Tongue (tissue), 3 donors: ENCODE measurements at places on chromosomes 7 and 10.

DNA sequence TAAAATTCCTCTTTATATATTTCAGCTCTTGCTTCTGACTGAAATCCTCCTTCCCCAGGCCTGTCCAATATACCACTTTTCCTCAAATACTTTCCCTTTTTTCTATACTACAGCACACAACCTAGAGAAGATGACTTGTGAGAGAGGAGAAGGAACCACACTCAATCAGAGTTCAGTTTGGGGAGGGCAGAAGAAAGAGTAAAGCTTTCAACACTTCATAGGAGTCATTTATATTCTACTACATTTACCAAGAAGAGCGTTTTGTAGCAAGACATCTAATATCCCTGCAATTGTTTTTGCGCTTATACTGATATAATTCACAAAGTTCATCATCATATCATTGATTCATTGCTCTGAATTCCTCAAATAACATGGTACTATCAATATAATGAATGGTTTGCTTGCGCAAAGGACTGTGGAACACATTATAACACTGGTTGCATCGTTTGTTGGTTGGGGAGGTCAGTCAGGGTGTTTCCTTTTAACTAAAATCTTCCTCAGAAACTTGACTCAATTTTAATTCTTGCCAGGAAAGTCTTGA lies 792.5 kb upstream of the CELF2 start:
- no peak for DNase-seq

DNA sequence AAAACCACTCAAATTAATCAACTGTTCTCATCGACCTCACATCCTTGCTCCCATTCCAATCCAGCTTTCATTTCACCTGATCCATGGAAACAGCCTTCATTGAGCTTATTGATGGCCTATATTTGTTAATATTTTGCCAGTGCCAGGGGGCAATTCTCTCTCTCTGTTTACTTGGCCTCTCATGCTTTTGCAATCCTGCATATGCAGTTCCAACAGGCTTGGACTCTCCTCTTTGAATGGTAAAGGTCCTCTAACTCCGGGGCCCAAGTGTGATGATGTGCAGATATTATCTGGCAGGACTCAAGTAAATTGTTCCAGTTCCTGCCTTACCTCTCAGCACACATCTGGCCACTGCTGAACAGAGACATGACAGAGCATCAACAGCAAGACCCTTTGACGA lies 67.3 kb downstream of the ZNF783 start:
- no peak for DNase-seq

DNA sequence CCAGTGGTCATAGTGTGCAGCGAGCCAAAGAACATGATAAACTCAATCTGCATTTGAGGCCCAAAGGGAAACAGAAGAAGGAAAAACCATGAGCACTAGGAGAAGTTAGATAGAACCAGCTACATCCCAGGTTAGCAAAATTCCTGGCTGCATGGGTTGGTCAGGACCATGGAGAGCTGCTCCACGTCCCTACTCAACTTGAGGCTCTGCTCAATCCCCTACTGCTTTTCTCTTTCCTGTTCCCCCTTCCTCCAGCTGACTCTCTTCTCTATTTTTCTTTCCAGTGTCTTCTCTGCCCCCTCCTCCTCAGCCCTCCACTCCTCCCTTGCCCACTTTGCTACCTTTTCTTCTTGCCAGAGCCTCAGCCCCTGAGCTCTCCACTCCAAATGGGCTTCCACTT lies 21.9 kb upstream of the VSIR start:
- peak; percentile 76 for DNase-seq

DNA sequence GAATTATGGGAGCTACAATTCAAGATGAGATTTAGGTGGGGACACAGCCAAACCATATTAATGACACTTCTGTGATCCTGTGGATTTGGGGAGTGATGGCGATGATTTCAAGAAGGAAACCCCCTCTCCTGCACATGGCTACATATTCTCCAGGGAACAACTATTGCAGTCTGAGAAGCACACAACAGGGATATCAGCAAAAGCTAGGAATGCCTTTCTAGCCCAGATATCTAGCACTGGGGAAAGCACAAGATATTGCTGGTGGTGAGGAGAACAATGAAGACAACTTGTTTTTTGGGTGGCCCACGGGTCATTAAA lies 24.3 kb downstream of the EPDR1 start:
- DNase-seq, result no peak

- no peak for DNase-seq
These were observed 66.1 kb upstream of the RNF148 start for GRCh38 chr7:122768827-122769226.

DNA sequence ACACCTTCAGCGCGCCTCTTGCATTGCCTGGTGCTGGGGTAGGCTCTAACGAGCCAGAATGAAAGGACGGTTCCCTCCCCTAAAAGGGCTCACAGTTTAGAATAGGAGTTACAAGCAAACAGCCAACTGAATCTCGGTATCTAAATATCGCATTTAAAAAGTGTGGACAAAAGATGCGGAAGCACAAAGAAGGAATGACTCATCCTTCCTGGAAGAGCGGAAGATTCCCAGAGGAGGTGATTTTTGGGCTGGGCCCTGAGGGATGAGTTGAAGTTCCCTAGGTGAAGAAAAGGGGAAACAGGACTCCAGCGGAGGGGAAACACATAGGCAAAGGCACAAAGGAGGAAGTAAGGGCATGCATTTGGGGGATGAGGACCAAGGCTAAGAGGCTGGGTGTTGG lies 29.9 kb downstream of the SRRM3 start:
- DNase-seq, result no peak

- peak; percentile 31 for DNase-seq
These were observed 12.3 kb downstream of the NOD1 start for GRCh38 chr7:30466266-30466665.

DNA sequence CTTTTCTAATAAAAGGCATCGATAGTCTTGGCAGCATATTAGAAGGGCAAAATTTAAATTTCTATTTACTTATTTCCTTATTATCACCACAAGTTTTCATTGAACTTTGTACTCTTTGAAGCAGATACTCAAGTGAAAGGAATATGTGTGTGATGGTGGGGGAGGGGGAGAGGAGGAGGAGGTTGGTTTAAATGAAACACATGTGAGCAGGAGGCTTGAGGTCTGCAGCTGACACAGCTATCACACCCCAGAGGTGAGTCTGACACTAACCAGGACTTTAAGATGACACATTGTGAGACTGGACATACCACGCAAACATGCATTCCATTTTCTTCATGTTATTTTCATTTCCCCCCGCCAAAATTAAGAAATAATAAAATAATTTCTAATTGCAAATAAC lies 63.3 kb downstream of the CTTNBP2 start:
- no peak for DNase-seq

GRCh38 chr7:130444234-130444633 lies 3.4 kb upstream of the CEP41 start:
- DNase-seq, result peak; percentile 91

DNA sequence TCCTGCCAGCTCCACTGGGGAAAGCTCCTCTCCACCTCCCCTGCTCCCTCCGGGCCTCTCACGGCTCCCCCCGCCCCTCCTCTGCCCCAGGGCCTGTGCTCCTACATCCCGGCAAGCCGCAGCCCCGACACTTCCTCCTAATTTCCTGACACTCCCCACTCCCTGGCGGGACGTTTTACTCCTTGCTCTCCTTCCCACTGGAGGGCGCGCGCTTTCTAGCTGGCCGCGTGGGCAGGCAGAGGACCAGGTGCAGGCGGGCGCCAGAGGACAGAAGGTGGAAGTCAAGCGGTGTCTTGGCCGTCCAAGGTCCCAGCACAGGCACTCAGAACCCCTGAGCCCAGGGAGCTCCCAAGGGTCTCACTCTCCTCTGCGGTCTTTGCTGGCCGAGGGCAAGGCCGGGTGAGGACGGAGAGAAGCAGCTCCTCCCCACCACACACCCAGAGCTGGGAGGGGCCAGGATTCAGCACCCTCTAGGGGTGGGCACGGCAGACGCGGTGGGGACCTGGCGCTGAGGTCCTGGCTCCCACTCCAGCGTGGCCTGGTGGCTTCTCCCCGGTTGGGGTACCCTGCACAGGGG lies 19.1 kb downstream of the ADAM8 start:
- DNase-seq, result peak; percentile 47

DNA sequence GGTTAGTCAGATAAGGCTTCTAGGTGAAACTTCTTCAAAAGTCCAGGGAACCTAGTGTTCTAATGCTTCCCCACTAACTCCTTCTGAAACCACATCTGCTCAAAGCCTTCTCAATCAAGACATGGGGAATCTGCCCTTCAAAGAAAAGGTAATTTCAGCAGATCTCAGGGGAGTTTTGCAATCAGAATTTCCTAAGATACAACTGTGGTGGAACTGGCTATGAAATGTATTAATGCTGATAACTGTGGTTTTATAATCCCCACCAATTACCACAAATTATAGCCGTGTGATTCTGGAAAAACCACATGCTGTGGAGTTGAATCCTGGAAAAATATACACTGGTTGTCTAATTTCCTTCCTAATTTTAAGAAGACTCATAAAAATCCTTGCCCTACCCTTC lies 233.8 kb downstream of the SORCS1 start:
- DNase-seq, result no peak

- DNase-seq, result no peak
These were observed 25.7 kb upstream of the WAPL start for GRCh38 chr10:86547296-86547695.

DNA sequence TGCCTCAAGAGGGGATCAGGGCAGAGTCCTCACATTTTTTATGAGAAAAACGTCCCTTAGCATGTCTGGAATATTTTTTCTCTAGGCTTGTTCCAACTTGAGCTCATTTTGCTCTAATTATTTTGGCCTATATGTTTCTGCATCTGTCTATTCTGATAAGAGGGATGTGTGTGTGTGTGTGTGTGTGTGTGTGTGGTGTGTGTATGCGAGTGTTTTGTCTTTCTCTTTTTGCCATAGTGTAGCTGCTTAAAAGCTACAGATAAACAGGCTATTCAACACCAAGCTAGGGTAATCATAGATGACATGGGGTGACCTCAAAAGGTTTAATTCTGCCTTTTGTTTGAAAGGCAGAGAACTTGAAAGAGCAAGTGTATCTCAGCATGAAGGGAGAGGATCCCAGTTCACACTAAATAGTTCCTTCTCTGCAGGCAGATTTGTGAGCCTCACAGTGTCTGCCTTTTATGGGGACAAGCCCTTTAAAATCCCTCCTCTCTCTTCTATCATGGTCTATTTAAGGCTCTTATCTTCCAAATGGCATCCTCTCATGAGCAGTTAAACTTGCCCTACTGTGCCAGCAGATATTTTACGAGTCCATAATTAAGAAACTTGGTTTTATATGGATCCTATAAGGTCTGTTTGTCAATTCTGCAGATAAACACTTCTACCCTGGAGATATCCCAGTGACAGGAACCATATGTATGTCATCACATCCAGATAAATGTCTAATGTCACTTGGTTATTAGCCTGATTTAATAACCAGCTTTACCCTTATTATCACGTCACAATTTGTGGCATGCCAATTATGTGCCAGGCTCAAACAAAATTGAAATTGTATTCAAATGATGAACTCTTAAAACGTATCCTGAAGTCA lies 202.9 kb upstream of the MTPN start:
- DNase-seq, result no peak

- DNase-seq, result peak; percentile 70
These were observed 19.1 kb downstream of the DNAJB12 start for GRCh38 chr10:72335394-72336258.

DNA sequence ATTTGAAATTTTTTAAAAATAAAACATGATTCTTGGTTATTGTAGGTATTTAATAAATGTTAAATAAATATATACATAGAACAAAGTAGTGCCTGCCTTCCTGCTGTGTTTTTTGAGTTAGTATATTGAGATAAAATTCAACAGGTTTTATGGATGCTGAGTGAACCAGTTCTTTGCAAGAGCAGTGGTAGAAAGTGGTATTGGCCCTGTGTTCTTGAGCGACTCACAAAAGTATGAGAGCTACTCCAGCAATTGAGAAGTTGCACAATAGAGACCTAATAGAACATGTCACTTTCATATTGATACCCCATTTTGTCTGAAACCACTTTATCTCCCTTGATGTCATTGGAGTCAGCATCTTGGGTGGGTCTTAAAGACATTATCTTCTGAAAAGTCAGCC lies 32.6 kb upstream of the GJD4 start:
- DNase-seq, result no peak

DNA sequence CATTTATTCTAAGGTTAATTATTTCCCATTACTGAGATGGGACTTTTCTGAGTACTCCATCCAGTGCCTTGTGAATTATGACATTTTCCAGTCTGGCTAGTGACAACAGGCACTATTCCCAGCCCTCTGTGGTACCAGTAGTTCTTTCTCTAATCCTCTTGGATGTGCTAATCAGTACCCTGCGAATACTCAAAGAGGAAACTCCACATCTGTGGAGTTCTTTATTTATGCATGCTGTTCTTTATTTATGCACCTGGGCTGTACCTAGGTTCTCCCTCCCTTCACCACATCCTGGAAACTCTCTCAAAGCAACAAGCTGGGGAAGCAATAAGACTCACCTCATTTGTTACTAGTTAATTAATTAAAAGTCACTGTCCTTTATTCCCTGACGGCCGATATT lies 83.5 kb downstream of the TSPAN12 start:
- DNase-seq, result no peak

DNA sequence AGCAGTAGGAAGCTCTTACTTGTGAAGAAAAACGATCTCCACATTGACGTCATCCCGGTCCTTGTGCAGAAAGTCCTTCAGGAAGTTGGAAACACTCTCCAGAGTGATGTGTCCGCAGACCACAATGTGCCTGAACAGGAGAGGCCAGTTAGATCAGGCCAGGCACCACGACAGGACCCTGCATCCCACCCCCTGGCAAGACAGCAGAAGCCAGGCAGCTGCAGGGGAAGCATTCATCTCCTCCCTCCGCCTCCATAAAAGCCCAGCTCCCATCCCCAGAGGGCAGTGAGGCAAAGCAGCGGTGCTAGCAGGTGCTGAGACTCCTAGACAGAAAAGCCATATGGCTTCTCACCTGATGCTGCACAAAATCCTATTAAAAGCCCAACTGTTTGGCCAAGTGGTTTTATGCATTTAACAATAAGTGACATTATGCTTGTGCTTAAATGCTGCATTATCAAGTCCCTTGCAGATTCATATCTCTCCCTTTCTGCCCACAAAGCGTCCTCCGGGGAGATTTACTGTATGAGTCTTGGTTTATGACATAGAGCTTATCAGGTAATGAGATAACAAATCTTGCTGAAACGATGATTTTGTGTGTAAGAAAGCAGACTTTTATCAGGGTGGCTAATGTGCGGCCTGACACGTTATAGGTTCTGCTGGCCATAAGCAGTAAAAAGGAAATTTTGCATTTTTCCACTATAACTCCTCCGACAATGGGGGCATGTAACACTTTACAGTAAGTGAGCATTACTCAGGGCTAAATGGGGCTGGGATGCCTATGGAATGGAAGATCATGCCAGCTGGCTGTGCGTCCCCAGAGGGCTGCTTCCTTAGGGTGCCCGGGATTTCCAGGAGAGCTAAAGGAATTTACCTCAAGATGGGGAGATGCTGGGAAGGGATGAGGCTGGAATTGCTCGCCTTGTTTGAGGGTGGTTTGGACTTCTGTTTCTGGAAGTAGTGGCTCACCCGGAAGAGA lies 546.9 kb downstream of the KCNMA1 start:
- DNase-seq, result no peak

GRCh38 chr7:11213266-11213665 lies 239.6 kb downstream of the PHF14 start:
- peak; percentile 25 for DNase-seq

- DNase-seq, result peak; percentile 28
These were observed 281.7 kb downstream of the BBS9 start for GRCh38 chr7:33411020-33411419.

- no peak for DNase-seq
These were observed 84.0 kb upstream of the KLF14 start for GRCh38 chr7:130818056-130818455.

GRCh38 chr7:102093599-102094315 lies 192.9 kb upstream of the SH2B2 start:
- DNase-seq, result no peak
